Activated CD8-positive, alpha-beta memory T cell treated with anti-CD3 and anti-CD28 coated beads for 1 hour (primary cell): ENCODE measurements at places on chromosomes 11 and 22.

DNA sequence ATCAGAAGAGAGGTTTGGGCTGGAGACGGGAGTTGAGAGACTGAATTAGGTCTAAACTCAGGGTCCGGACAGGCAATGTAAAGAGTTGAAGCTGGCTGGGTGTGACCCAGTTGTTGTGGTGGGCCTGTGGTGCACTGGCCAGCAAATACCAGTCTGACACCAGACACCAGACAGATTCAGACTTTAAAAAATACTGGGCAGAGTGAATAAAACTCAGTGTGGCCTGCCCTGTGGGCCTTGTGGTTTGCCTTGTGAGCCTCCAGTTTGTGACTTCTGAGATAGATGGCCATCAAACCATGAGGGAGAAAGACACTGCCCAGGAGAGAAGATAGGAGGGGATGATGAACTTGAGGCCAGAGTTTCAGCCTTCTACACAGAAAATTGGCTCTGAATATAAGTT is 25.8 kb downstream of the RCN1 start:
- DNase-seq, result no peak

DNA sequence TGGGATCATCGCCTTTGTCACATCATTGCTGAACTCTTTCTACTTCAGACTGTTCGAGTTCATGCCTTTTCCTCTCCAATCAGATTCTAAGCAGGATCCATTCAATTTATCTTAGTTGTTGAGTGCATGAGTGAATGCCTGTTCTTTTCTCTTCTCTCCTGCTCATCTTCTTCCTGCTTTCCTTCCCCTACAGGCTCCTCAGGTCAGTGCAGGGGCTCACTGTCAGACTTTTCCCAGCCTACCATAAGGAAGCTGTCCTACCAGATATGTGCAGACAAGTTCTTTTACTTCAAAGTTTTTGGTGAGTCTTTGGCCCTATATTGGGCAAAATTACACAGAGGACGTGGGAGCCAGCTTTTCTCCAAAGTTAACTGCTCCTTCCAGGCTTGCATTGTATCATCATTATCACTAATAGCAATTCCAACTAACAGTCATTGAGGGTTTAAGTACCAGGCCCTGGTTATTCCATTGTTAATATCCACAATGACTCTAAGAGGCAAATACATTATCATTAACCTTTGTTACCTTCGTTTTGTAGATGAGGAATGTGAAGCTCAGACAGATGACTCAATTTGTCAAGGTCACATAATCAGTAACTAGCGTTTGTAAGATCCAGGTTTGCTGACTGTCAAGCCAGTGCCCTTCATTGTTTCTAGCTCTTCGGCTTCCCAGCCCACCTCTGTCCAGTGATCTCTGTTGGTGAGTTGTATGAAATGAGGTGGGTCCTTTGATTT is 30.4 kb downstream of the OR6Q1 start:
- DNase-seq, result no peak

- DNase-seq, result no peak
These were observed 85.0 kb upstream of the ANO1 start for GRCh38 chr11:69992943-69993694.

GRCh38 chr11:33507967-33508366 is 192.7 kb downstream of the C11orf91 start:
- DNase-seq, result no peak

DNA sequence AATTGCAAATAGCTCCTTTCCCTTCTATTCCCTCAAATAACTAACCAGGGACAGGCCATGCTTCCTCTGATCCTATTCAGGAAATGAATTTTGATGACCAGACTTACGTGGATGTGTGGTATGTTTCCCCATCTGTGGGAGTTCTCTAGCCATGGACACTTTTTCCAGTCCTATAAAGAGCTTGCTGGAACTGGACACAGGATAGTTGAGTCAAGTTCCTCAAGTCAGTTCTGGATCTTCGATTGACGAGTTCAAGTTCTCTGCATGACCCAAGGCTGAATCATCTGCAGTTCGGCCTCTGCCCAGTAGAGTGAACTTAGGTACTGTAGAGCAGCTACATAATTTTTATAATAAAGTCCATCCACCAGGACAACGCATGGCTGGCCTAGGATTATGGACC is 52.7 kb upstream of the CCND1 start:
- DNase-seq, result no peak

DNA sequence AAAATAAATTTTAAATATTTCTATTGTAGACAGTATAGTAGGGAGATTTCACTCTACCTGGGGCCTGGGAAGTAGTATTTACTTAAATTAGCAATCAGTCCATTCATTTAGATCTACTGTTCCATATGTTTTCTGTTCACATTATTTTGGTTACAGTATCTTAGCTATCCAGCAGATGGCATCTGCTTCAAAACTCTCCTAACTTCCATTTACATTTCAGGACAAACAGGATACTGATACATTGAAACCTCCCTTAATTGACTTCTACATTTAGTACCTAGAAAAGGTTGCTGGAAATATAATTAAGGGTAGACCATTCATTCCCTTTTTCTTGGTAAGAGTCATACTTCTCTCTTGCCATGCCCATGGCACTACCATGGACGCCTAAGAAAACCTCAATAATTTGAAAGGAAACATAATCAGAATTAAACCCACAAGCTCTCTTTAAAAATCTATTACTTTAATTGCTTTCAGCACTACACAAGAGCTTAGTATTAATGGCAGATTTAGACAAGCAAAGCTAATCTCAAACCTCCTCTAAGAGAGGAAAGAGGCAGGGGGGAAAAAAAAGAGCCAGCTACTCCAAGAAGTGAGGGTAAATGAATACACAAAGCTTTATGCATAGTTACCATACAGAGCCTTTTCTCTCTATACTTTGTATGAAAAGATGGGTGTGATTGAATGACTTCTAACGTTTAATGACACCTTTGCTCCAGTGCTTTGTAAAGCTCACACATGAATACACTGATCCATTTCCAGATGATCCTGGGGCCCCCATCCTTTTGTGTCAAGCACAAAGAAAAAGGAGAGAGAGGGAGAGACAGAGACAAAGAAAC is 131.2 kb upstream of the MTMR2 start:
- DNase-seq, result no peak

DNA sequence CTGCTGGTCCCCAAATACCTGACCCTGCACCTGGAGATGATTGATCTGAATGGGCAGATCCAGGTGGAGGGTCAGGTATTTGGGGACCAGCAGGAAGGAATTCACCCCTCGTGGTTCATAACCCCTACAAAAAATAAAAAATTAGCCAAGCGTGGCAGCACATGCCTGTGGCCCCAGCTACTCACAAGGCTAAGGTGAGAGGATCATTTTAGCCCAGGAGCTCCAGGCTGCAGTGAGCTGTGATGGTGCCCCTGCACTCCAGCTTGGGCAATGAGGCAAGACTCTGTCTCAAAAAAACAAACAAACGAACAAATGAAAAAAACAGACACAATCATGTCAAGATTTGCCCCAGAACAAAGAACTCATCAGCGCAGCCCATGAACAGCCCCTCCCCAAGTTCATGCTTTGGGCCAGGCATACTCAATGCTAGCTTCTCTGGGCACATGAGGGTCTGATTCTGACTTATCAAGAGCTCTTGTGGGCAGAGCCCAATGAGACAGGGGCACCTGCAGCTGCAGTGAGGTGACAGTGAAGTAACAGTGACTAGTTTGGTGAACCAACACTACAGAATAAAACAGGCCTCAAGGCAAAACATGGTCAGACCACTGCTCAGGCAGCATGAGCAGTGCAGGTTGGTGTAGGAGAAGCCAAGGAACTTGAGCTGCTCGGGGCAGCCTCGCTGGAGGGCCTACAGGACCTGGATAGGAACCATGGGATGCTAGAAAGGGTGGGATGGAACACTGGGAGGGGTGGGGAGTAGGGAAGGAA is 10.2 kb upstream of the FCHSD2 start:
- DNase-seq, result no peak

- DNase-seq, result no peak
These were observed 882.8 kb upstream of the ANO3 start for GRCh38 chr11:25449091-25449490.

DNA sequence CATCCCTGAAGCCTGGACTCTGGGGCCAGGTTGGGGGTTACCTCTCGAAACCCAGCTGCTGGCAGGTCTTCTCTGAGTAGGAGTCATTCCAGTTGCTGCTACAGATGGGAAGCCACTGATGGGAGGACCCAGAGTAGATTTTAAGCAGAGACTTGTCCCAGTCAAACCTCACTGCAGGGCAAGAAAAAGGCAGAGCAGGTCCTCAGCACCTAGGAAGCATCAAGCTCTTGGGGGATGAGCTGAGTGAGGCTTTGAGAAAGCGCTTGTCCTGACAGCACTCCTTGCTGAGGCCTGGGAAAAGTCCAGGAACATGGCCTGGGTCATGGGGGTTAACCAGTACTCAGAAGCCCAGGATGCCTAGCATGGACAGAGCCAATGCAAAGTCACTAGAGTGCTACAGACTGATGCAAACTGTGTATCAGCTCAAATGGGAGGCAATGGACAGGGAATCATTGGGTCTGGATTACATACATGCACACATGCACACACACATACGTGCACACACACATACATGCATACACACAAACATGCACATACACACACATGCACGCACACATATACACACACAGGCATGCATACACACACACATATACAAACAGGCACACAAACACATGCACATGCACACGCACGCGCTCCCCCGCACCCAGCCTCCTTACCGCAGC is 15.3 kb downstream of the TMPRSS13 start:
- DNase-seq, result no peak

DNA sequence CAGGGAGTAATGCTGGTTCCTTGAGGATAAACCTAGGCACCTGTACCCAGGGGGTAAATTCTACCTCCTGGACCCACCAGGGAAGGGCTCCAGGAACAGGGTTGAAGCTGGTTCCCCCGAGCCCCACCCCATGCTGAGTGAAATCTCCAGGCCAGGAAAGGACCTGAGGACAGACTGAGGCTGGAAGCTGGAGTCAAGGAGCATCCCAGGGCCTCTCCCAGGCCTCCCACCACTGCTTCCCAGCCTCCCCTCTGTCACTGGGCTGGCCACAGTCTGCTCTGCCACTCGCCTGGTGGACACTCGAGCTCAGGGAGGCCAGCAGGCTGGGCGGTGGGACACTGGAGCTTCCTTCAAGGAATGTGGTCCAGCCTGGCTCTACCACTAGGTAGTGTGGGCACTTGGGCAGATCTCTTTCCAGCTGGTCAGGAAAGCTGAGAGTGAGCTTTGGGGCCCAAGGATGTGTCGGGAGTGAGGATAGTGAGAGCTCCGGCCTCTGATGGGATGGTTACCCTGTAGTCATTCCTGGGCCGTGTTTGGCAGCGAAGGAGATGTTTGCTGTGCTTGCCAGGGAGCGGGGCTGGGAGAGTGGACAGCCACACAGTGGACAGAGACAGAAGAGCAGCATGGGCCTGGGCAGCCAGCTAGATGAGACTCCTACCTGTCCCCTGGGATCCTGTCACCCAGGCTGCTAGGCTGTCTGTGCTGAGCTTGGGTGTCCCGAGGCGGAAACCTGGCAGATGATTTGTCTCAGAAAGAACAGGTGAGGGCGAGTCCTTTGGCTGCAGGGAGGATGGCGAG is 3.4 kb downstream of the OVOL1 start:
- DNase-seq, result no peak

DNA sequence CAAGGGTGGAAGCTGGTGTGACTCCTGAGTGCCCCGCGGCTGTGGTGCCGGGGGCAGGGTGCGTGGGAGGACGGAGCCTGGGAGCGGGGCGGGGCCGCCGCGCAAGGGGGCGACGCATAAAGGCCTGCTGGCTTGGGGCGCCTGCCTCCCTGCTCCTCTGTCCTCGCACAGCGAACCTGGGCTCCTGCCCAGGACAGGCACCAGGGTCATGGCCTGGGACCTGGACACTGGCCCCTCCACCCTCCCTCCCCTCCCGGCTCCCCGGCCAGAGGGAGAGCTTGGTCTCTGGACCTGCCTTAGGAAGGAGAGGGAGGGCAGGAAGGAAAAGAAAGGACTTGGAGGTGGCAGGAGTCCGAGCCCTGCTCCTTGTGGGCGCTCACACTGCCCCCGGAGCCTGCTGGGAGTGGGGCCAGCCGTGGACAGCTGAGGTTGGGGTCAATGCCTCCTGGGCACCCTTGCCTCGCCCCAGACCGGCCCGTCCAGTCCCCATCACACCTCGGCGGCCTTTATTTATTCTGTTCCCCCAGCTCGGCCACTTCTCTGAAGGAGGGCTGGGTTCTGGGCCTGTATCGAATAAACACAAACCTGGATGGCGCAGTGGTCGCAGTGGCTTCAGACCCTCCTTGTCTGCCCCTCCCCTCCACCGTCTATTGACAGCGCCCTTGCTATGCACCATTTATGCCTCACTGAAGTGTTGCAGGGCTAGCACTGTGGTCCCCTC is 8.7 kb downstream of the SLC16A8 start:
- no peak for DNase-seq

DNA sequence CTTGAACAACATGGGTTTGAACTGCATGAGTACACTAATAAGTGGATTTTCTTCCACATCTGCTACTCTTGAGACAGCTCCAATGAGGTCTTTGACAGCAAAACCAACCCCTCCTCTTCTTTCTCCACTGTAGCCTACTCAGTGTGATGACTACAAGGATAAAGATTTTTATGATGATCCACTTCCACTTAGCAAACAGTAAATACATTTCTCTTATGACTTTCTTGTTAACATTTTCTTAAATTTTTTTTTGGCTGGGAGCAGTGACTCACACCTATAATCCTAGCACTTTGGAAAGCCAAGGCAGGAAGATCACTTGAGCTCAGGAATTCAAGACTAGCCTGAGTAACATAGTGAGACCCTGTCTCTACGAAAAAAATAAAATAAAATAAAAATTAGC is 9.9 kb upstream of the EIF4G2 start:
- no peak for DNase-seq

DNA sequence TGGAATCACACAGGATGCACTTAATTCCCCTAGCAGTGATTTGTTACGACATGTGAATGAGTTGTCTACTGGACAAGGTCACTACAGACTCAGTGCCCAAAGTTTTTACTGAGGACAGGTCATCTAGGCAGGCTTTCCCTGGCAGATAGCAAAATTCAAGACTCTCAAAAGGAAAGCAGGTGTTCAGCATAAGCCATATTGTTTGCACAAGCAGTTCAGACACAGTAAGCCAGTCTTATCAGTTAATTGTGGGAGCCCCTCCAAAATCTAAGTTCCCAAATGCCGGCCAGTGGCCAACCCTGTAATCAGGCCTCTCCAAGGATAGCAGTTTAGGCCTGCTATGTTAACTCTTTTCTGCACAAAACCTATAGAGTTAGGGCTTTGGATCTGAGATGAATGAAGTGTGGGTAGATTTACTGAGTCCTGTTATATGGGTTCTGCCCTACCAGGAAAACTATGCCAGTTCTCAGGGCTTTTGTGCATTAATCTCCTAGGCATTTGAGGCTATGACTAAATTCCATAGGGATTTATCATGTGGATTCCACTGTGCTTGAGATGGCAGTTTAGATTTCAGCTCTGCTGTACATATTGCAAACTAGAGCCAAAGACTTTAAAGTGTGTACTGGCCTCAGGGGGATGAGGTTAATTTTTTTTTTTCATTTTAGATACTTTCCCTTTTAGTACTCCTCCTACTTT is 4.8 kb upstream of the ARHGEF12 start:
- no peak for DNase-seq

DNA sequence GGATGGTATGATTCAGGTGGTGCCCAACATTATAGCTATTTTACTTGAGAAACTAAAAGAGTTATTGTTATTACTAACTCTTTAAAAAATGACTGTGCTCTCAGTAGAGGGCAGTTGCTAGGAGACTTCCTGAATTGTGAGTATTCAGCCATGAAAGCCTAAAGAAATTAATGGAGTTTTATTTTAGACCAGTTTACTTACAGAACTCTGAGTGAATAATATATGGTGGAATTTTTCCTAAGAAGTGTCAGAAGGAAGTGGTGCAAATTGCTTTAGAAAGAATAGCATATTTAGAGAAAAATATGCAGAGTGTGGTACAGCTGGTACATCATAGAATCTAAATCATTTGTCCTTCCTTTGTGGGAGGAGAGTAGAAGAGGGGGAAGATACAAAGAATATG is 689.9 kb upstream of the CCDC90B start:
- no peak for DNase-seq

GRCh38 chr11:35146711-35147110 is 7.7 kb downstream of the CD44 start:
- no peak for DNase-seq
